ENCODE measurements at places on chromosomes 1 and 21.

DNA sequence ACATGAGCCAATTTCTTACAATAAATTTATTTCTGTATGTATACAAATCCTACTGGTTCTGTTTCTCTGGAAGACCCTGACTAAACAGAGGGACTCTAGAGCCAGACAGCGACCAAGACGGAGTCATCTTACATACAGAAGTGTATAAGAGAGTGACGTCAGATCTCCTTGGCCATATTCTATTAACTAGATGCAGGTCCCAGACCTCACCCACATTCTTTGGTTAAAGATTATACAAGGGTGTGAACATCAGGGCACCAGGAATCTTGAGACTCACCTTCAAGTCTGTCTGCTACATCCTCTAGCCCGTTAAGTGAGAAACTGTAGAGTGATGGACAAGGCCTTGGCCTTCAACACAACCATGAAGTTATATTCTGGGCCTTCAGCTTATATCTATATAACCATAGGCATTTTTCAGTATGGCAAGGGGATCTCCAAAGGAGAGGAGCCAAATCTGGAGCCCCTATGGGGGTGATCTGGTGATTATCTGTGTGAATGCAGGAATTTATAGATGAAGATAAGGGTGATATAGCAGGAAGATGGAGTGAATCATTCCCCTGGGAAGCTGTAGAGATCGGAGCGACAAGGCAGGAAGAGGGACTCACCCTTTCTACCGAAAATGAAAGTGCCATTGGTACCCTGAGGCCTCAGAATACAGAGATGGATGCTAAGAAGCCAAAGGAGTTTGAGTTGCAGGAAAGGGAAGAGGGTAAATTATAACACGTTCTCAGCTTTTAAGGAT is 83.9 kb downstream of the ADAMTS1 start:
- DNase-seq, result no peak

GRCh38 chr1:191977874-191978506 is 180.3 kb upstream of the RGS18 start:
- no peak for DNase-seq

GRCh38 chr1:107147843-107148242 is 7.0 kb downstream of the NTNG1 start:
- DNase-seq, result no peak

DNA sequence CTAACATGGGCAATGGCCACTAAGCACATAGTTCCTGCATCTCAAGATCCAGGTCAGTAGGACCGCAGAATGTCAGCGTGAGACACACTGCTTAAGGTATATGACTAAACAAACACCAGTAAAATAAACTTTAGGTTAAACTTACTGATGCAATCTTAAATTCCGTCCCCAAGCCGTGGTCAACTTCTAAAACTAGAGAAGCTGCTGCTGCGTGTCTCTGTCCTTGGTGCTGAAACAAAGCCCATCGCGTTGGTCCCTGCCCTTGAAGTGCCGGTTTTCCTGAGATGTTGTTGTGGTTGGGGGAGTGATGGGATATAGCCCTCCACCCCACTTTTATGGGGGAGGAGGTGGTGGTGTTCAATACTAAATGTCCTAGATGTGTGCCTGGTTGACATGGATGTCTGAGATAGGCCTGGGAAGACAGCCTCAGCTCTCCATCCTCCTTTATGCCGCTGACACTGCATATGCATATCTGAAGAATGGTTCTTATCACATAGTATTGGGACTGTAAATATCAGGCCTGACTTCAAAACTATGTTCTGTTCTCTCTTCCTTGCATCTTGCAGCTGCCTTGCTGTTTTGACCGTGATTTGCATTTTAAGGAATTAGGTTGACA is 72.0 kb upstream of the KCNA3 start:
- peak; percentile 28 for DNase-seq

GRCh38 chr1:167805041-167805556 is 83.3 kb downstream of the MPZL1 start:
- DNase-seq, result no peak

DNA sequence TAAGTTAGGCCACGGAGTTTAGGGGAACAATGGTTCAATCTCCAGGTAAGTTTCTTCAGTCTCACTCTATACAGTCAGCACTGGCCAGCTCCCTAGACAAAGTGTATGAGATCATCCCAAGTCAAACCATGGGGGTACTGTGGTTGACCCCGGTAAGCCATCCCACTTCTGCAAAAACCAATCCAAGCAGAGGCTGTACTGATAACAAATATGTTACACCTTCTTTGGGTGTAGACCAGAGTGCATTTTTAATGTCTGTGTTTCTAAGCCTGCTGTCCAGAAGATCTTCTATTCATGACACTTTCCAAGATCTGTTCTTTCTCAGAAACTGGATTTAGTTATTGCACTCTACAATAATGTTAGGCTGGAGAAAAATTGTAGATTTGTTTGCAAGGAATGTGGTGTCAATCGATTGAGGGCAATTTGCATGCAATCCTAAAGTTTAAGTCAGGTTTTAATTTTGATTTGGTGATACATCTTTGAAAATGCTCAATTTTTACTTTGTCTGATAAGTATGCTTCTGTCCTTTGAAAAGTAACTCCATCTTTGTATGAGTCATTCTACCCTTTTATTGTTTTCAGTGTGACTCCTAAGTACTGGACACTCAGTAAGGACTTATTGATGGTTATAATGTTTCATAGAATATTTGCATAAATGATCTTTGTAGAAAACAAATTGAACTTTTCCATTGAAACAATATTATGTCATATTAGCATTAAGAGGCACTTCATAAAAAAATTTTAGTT is 152.4 kb downstream of the HLX start:
- no peak for DNase-seq
